ENCODE measurements at places on chromosomes 12 and 14.

- H3K4me1 ChIP-seq, result peaks cover 10% of the 10 kb centered on the region
- no peak for DNase-seq
- H3K4me3 ChIP-seq, result no peak overlapping the region
These were observed 121.2 kb upstream of the PLEKHG7 start for GRCh38 chr12:92581604-92582003.

DNA sequence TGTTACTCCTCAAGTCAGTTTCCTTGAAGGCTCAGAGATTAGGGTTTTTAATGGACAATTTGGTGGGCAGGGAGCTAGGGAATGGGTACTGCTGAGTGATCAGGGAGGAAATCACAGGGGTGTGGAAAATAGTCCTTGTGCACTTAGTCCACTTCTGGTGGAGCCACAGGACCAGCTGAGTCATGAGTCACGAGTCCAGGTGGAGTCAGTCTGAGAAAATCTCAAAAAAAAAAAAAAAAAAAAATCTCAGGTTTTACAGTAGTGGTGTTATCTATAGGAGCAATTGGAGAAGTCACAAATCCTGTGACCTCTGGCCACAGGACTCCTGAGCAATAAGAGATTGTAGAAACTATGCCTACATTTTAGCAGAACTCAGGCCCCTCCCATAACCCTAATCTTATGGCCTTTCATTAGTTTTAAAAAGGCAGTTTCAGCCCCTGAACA, 28.2 kb upstream of the AMN1 start:
- H3K36me3 ChIP-seq, result no peaks in the 10 kb centered on the region
- peaks cover 7% of the 10 kb centered on the region for H3K4me1 ChIP-seq
- no peak overlapping the region for H3K27ac ChIP-seq
- H3K4me3 ChIP-seq, result no peak overlapping the region
- H3K27me3 ChIP-seq, result no peaks in the 10 kb centered on the region

GRCh38 chr12:98156697-98157096, 358.7 kb upstream of the TMPO start:
- H3K36me3 ChIP-seq, result no peaks in the 10 kb centered on the region
- no peak overlapping the region for H3K4me3 ChIP-seq
- no peaks in the 10 kb centered on the region for H3K4me1 ChIP-seq
- no peak for DNase-seq
- H3K27me3 ChIP-seq, result no peaks in the 10 kb centered on the region

DNA sequence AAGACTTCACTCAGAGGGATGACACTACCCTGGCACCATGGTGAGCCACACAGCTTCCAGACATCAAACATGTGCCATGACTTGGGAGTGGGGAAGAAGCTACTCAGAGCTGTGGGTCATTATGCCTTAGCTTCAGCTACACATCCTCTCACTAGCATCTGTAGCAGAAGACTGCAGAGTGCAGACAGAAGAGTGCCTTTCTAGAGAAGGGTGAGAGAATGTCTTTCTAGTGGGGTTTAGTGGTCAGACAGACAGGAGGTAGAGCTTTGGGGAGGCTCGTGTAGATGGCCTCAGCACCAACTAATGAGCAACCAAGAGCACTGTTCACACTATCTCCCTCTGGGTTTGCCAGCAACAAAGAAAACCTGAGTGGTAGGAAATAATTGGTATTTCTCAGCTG, 4.9 kb upstream of the B4GALNT3 start:
- H3K27me3 ChIP-seq, result peaks cover 38% of the 10 kb centered on the region
- no peaks in the 10 kb centered on the region for H3K36me3 ChIP-seq
- no peak overlapping the region for H3K4me3 ChIP-seq
- no peak overlapping the region for H3K27ac ChIP-seq
- DNase-seq, result no peak

All from HFFc6 (cell line).